ENCODE measurements at places on chromosomes 4 and X.

DNA sequence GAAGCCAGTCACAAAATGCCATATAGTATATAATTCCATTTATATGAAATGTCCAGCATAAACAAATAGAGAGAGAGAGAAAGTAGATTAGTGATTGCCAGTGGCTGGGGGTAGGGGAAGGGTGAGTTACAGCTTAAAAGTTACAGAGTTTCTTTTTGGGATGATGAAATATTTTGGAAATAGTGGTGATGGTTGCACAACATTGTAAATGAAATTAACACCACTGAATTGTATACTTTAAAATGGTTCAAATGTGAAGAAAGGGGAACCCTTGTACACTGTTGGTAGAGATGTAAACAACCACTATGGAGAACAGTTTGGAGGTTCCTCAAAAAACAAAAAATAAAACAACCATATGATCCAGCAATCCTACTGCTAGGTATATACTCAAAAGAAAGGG lies 131.2 kb upstream of the GPC4 start:
- no peak for DNase-seq

DNA sequence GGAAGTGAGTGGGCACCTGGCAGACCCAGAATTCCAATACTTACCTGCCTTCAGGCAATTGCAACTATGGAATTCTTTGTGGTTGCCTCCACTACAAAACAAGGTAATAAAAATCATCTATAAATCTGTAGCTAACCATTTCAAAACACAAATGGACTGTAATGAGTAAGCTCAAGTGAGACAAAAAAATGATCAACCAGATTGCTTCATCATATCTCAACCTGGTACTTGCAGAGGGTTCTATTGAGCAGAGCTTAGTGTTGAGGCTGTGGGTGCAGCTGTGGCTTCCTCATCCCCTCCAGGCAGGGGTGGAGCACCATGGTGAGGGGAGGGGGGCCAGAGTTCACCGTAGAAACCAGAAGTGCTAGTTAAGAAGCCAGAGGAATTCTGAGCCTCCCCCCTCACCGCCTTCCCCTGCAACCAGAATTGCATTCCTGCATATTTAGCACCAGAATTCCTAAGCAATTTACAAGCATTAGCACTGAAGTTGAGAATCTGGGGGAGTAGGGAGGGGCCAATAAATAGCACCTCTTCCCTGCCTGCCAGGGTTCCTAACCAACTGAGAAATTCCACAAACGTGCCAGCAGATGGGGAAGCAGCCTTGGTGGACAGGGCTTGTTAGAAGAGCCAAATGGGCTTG lies 11.5 kb downstream of the CTAG1A start:
- no peak for DNase-seq

- DNase-seq = no peak
Observed at GRCh38 chr4:52914051-52914605, 52.0 kb downstream of the RASL11B start.

DNA sequence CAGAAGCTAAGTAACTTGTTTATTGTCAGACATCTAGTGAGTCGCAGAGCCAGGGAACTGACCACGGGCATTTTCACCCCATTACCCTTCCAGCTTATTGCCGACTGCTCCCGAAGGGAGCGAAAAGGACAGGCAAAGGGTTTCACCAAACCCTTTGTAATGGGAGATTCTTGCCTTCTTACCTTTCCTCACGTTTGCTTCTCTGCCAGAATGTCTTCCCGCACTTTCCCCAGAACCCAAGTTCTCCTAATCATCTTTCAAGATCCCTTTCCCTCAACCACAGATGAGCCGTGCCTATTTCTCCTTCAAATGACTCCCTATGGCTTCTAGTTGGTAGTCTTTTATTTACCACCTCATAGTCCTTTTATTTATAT lies 520 bp upstream of the SRP72 start:
- DNase-seq = no peak

GRCh38 chrX:11341274-11342201 lies 48.3 kb downstream of the AMELX start:
- DNase-seq = no peak

DNA sequence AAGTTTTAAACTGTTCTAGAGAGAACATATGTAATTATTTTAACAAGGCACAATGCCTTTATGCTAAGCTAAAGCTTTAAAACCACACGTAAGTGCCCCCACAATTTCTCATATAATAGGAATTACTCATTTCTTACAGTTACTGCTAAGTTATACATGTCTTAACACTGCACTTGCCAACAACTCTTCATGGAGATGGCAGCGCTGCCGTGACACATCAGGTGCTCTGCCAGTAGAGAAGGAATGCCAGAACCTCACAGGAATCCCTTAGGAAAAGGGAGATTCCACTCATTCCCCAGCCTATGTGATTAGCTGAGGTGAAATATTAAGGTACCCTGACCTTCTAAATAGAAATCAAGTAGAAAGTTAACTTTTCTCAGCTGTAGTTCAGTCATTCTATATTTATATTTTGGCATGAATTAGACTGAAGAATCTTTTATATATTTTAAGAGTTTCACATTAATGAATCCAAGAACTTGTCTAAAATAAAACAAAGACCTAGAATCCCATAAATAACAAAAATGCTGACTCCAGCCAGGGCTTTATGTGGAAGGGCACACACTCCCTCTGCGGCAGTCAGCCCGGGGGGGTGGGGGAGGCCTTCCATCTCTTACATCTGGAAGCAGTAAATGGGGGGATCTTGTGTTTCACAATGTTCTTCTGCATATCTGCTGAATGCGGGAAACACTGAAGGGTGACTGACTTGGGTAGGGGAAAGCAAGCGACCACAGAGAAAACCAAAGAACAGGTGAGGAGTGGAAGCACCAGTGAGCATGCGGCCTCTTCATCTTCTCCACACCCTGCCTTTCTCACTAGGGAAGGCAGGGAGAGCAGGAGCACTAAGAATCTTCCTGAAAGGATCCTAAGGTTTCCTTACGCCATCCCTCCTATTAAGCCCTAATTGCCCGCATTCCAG lies 23.7 kb downstream of the ACSL1 start:
- no peak for DNase-seq

GRCh38 chr4:108484187-108484586 lies 136.2 kb upstream of the RPL34 start:
- no peak for DNase-seq

DNA sequence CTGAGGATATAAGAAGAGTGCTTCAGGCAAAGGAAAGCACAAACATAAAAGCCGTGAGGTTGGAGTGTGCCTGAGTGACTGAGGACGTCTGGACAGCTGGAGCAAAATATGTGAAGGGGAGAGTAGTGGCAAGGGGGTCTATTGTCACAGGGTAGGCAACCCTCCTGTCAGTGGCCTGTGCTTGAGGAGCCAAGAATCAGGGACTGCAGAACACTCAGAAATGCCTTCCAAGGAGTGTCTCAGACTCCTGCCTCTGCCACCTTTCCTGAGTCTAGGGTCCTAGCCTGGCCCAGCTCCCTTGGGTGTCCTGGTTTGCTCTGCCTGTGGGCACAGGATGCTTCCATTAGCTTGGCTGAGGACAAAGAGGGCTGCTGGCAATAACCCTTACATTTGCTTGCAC lies 152.5 kb upstream of the PJA1 start:
- no peak for DNase-seq

DNA sequence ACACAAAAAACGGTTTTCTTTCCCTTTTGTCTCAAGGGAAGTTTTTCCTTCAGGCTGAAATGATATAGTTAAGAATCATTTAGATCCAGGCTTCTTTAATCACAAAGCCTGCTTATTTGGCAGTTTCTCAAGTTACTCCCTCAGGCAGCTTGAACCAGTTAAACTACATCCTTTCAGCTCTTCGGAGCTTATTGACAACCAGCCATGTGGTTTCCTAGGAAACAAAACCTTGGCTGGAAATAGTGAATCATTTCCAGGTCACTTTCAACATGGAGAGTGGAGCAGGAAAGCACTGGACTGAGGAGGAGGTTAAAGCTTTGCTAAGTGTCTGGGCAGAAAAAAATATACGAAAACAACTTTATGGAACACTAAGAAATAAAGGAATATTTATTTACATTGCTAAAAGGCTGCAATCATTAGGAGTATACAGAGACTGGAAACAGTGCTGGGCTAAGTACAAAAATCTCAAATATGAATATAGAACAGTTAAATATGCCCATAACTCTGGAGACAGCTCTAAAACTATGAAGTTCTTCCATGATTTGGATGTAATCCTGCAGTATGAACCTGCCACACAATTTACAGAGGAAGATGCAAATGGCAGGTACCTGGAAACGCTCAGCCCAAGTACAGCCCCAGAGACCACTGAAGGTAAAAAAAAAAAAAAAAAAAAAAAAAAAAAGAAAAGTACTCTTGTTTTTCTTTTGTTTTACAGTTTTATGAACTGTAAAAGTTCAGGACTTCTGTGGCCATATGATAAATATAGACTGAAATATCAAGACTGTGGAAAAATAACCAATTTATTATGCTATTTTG lies 23.2 kb upstream of the AASDH start:
- DNase-seq = peak; percentile 76

DNA sequence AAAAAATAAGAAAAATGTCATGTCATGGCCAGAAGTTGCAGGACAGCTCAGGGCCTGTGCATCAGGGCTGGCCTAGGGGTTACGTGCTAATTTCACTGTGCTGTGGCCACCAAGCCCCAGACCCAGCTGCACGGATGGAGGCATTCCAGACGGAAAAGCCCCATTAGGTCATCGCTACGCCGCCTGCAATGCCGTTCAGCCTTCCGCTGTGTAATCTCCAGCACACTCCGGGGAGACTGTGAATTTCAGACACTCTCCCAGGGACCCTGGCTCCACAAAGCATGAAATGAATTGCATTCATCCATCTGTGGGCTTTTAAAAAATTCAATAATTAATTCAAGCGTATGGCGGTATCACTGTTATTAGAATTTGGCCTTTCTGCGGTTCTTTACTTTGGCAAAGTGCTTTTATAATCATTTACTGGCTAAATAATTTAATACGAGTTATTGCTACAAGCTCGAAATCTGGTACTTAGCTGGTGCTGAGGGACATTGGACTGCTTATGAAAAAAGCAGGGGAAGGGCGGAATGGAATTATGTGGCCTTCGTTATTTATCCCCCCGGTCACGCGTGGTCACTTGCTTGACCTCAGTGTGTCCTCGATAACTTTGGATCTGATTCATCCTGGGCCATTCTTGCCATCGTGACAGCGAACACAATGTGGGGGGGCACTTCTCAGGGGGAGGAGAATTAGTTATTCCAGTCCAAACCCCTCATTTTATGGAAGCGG lies 9.0 kb upstream of the NSG1 start:
- no peak for DNase-seq

GRCh38 chrX:124263743-124264142 lies 68.7 kb upstream of the TEX13D start:
- no peak for DNase-seq

DNA sequence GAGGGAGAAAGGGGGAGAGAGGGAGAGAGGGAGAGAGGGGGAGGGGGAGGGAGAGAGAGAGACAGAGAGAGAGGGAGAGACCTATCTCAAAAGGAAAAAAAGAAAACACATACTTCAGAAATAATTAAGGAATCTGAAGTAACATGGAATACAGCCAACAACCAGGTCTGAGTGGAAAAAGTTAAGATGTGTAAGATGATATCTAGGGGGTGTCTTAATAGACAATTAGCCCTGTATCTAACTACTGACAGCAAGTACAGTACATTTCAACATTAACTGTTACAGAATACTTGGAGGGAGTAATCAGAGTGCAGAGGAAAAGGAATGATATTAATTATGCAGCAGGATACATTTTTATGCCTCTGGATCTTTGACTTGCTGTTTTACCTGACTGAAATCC lies 22.4 kb downstream of the NUP54 start:
- DNase-seq = no peak

- DNase-seq = no peak
Observed at GRCh38 chr4:106507440-106507839, 138.9 kb upstream of the GIMD1 start.

DNA sequence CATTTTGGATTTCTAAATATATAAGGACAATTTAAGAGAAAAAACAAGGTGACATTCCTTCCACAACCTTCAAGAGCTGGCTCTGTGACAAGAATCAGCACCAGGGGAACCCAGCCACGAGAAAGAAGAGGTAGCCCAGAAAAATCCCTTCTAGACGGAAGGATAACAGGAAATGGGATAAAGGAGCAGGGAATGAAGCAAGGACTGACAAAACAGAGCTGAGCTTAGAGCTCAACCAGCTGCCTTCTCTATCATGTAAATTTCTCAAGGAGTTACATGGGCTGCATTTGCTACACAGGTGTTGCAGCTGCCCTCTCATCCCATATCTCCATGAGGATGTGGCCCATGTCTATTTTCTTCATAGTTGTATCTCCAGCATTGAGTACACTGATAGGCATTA lies 154.2 kb upstream of the PRDX4 start:
- no peak for DNase-seq

DNA sequence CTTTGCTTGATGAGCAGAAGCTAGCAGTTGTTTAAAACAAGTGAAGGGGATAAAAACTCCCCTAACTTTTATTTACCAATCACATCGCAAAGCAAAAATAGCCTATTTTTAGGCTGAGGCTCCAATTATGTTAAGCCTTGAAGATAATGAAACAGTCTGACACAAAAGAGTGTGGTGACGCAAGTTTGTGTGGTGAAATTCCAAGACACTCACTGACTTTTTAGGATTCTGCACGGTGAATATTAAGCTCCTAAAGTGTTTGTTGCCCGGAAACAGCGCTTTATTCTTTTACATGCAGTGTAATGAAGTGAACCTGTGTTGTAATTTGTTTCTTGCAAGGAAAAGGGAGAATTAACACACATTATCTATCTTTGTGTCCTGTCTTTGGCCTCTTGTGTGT lies 74.8 kb downstream of the POLA1 start:
- no peak for DNase-seq

GRCh38 chr4:89754531-89754930 lies 82.4 kb downstream of the SNCA start:
- DNase-seq = no peak

DNA sequence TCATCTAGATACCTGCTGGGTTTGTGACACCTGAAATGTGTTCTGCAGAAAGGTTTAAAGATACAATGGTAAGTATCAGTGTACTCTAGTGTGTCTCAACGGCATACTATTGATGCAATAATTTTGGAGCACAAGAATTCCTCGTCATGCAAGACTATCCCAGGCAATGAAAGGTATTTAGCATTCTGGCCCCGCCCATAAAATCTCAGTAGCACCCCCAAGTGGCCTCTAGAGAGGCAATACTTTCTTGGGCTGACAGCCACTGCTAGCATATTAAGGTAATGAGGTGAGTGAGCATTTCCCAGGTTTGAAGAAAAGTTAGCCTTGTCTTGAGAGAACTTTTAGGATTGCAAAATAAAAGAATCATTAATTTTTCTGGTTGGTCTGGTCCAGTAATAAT lies 24.0 kb downstream of the TAB3 start:
- DNase-seq = no peak

GRCh38 chr4:66797608-66798007 lies 747.7 kb downstream of the CENPC start:
- no peak for DNase-seq

DNA sequence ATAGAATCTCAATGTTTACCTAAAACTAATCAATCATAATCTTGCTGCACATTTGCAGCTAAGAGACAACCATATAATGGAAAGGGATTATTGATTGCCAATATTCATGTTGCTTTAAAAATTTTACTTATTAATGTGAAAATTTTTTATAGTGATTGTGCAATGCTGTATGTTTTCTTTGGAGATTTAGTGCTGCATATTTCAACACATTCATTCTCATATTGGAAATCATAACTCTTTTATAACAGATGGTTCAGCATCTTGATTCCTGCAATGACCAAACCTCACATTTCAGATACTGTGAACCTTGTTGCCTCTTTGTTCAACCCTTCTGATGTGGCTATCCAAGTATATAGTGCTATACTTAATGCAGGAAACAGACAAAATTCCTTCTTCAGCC lies 502.6 kb downstream of the C4orf33 start:
- DNase-seq = no peak
